ENCODE measurements at places on chromosomes 11 and 22. TPM values are rescaled to one million over a fixed set of nuclear protein-coding genes. Genes with fewer than 3 reads are reported as not detected.

Gene SLC22A6
- total RNA-seq = not detected

Gene DCDC1
- 0.22 TPM for total RNA-seq

Gene MRGPRE
- total RNA-seq = not detected

Gene SLC22A12
- total RNA-seq = not detected

Gene SCYL1
- total RNA-seq = 78.7 TPM

Gene EPS8L2
- total RNA-seq = 39.4 TPM

Gene CNTF
- 3.3 TPM for total RNA-seq

Gene GTSE1
- 16.8 TPM for total RNA-seq

Gene SNAP29
- 8.4 TPM for total RNA-seq

Gene OR4X2
- not detected for total RNA-seq

Gene INS
- not detected for total RNA-seq

Gene SLC6A5
- total RNA-seq = not detected

Gene LAMTOR1
- total RNA-seq = 127 TPM

Gene LGR4
- 11.0 TPM for total RNA-seq

Gene GLB1L2
- total RNA-seq = 0.37 TPM

Gene A4GALT
- 1.8 TPM for total RNA-seq

Gene MPZL2
- 0.25 TPM for total RNA-seq

Gene CTSW
- total RNA-seq = 0.12 TPM

Gene TEF
- 15.1 TPM for total RNA-seq

Gene RBMXL2
- 0.11 TPM for total RNA-seq

Gene SEC14L6
- 1.4 TPM for total RNA-seq

Gene FAM83F
- total RNA-seq = under 0.01 TPM

Gene ARHGAP20
- 3.6 TPM for total RNA-seq

Gene MB
- not detected for total RNA-seq

Gene TSSK2
- total RNA-seq = not detected

Gene SYCE3
- total RNA-seq = not detected

Gene LUZP2
- 0.11 TPM for total RNA-seq

Measured in uterine smooth muscle cell (primary cell).